ENCODE measurements at places on chromosomes 13 and 19.

DNA sequence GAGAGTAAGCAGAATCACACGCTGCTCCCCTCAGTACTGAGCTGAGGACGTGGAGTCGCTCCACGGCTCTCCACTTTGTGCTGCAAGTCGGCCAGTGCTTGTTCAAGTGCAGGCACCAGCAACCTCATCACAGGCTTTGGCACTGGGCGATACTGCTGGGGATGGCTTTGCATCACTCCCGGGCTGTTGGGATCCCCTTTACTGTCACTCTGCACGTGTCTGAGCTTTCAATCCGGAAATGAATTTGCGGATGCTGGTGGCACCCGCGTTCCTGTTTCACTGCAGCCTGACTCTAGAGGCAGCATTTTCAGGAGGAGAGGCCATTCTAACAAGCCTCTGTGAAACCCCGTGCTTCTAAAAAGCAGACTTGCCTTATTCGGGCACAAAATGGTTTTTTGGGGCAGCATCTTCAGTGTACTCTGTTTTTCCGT is 19.1 kb downstream of the SMARCA4 start:
- no peak for DNase-seq

GRCh38 chr13:111508164-111508870 is 187.9 kb downstream of the TEX29 start:
- DNase-seq: no peak

- DNase-seq: no peak
Observed at GRCh38 chr19:15702534-15702930, 25.3 kb upstream of the OR10H2 start.

GRCh38 chr13:21849323-21849722 is 178.4 kb downstream of the FGF9 start:
- no peak for DNase-seq

- no peak for DNase-seq
Observed at GRCh38 chr19:40805258-40805868, 6.4 kb downstream of the EGLN2 start.

GRCh38 chr19:50005428-50005827 is 19.7 kb downstream of the VRK3 start:
- DNase-seq: no peak

DNA sequence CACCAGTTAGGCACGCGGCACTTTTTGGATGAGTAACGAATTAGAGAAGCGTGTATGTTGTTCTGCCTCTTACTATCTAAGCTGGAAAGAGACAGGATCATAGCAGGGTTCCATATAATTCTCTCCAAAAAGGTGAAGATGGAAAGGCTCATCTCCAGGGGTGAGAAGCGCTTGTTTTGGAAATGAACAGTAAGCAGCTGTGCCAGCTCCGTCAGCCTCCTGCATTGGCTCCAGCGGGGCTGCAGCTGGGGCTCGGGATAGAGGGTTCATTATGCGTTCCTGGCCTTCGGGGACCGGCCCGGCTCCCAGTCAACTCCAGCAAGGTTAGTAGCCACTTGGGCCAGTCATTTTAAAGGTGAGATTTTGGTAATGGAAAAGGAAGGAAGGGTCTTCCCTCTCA is 155.5 kb downstream of the COL4A1 start:
- no peak for DNase-seq

DNA sequence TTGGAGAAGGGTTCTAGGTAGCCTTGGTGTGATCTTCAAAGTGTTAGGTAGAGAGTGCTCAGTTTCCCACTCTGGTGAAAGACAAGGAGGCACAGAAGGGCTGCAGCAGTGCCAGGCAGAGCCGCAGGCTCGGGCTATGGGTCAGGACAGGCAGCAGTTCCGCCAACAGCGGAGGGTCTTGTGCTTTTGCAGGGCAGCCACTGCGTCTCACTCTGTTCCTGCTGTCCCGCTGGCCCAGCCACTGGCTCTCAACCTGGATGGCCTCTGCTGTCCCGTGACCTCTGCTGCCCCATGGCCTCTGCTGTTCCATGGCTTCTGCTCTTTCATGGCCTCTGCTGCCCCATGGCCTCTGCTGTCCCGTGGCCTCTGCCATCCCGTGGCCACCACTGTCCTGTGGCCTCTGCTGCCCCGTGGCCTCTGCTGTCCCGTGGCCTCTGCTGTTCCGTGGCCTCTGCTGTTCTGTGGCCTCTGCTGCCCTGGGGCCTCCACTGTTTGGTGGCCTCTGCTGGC is 175.7 kb downstream of the URI1 start:
- no peak for DNase-seq

DNA sequence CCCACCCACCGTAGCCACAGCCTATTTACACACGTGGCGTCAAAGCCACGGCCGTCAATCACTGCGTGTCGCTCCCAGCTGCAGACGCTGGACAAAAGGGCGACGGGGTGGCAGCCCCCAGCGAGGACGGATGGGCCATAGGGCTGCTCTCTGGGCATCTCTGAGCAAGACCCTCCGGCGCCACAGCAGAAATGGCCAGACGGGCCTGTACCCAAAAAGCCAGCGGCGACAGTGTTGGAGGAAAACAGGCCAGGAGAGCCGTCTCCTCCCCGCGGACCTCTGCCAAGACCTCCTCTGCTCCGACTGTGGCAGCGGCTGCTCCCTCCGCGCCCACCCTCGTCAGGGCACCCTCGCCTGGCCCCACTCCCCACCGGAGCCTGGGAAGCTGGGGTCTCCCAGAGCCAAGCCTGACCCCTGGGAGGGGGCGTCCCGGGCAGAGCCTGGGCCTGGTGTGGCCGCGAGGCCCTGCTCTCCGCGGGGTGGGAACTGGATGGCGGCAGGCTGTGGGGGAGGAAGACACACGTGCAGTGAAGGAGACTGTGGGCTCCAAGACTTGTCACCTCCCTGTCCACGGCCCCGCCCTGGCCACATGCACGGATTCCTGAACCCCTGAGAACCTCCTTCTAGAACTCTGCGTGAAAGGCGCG is 2.7 kb downstream of the C2CD4C start:
- DNase-seq: no peak

GRCh38 chr13:88014527-88014926 is 343.4 kb downstream of the SLITRK5 start:
- no peak for DNase-seq

DNA sequence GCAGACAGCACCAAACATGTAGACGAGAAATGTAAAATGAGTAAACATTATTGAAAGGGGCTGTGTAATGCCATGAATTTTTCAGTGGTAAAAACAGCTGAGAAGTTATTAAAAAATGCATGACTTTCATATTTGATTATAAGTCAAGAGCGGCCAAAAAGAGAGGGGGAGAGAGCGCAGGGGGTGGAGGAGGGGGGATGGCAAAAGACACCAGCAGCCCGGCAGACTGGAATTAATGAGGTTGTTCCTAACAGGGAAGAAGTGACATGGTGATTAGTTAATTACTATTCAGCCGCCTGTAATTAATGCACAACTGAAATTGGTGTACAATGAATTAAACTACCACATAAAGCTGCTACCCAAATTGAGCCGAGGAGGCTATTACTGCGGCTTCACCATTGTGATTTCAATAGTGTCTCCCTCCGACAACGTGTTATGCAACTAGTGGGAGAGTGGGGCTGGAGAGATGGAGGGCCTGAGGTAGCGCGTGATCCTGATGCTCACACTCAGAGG is 89.1 kb upstream of the VSTM2B start:
- no peak for DNase-seq

GRCh38 chr13:85651440-85651839 is 147.8 kb downstream of the SLITRK6 start:
- no peak for DNase-seq

DNA sequence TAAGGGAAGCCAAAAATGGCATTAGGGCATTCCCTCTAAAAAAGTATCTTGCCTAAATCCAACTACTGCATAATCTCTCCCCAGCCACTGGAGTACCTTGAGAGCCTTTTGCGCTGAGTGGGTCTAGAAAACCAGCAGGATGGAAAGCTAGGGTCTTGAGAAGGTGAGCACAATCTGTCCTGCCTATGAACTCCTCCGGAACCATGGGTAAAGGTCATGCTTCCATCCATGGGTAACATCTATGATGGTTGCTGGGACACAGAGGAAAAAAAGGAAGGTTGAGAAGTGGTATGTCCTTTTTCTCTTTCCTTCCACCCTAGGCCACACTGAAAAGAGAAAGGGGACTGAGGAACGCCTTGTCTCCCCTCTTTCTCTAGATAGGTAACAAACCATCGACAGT is 52.4 kb downstream of the ZNF676 start:
- DNase-seq: no peak

GRCh38 chr19:18266771-18267686 is 7.2 kb downstream of the IQCN start:
- DNase-seq: no peak

GRCh38 chr13:108597943-108598342 is 31.5 kb upstream of the MYO16 start:
- DNase-seq: no peak

DNA sequence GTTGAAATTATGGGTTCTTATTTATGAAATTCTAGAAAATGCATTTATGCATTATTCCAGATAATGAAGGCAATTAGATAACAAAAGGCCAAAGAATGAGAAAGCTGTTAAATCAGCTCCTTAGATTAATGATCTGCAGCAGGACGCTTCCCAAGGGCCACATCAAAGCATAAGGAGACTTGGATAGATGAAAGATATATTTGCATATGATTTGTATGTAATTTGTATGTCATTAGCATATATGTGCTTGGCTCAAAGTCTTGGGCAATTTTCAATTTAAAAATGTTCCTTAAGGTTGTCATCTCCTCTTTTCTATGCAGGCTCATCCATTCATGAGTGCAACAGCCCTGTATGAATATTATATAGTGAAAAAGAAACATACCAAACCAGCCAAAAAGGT is 126.8 kb upstream of the IRS2 start:
- no peak for DNase-seq

- no peak for DNase-seq
Observed at GRCh38 chr13:51639171-51639570, 54.9 kb downstream of the WDFY2 start.

- DNase-seq: no peak
Observed at GRCh38 chr19:1279782-1280341, 4.5 kb downstream of the FAM174C start.

- no peak for DNase-seq
Observed at GRCh38 chr13:87459419-87459818, 211.8 kb upstream of the SLITRK5 start.

GRCh38 chr13:111484141-111484925 is 163.9 kb downstream of the TEX29 start:
- DNase-seq: no peak
